Osteoblast (primary cell): ENCODE measurements at places on chromosomes 5 and 9. TPM values are rescaled to one million over a fixed set of nuclear protein-coding genes. Genes with fewer than 3 reads are reported as not detected.

- no peak overlapping the region for H3K4me3 ChIP-seq
- H3K36me3 ChIP-seq = no peaks in the 10 kb centered on the region
- no peaks in the 10 kb centered on the region for H3K27me3 ChIP-seq
- no peaks in the 10 kb centered on the region for H3K4me1 ChIP-seq
Observed at GRCh38 chr5:27010646-27011045, 27.7 kb downstream of the CDH9 start.

GRCh38 chr9:138022121-138022741 is 144.6 kb downstream of the CACNA1B start:
- H3K4me3 ChIP-seq = no peak overlapping the region
- H3K27ac ChIP-seq = no peak overlapping the region
- no peak for DNase-seq
- H3K36me3 ChIP-seq = no peaks in the 10 kb centered on the region

DNA sequence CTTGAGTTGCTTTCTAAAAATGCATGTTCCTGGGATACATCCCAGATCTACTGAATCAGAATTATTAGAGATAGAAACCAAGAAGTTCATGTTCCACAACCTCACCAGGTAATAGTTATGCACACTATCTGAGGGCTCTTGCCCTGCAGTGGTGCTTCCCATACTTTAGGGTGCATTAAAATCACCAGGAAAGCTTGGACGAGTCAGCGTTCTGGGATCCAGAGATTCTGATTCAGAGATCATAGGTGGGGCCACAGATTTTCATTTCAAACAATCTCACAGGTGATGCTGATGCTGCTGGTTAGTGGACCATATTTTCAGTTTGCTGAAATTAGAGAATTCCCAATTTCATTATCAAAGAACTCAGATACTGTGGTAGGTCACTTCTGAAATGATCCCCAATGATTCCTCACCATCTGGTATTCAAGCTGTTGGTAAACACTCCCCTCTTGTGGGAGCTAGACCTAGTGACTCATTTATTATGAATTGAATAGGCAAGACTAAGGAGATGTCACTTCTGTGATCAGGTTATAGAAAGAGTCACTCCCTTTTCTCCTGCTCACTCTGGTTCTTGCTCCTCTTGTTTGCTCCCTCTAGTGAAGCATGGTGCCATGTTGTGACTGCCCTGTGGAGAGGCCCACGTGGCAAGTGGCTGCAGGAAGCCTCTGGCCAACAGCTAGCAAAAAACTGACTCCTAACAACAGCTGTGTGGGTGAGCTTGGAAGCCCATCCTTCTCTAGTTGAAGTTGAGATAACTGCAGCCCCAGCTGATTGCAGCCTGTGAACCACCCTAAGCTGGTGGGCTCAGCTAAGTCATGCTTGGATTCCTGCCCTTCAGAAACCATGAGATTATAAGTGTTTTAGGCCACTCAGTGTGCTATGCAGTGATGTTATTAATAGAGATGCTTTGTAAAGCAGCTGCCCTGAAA is 59.8 kb downstream of the SH3TC2 start:
- no peak overlapping the region for H3K4me3 ChIP-seq
- H3K36me3 ChIP-seq = no peaks in the 10 kb centered on the region
- no peaks in the 10 kb centered on the region for H3K27me3 ChIP-seq
- DNase-seq = no peak

PCDHGA3 gene
- 2.4 and 2.9 TPM in 2 replicates for total RNA-seq

TLR4 gene
- total RNA-seq = 44.2 and 46.7 TPM in 2 replicates

GRCh38 chr9:136244969-136245218 is 718 bp downstream of the QSOX2 start:
- peaks cover 31% of the 10 kb centered on the region for H3K27me3 ChIP-seq
- no peak for DNase-seq
- no peaks in the 10 kb centered on the region for H3K36me3 ChIP-seq
- H3K27ac ChIP-seq = no peak overlapping the region
- peaks cover 18% of the 10 kb centered on the region for H3K4me1 ChIP-seq

ZNF883 gene
- total RNA-seq = 7.2 and 7.7 TPM in 2 replicates

FOXD4 gene
- 0.29 and 0.36 TPM in 2 replicates for total RNA-seq
